Stimulated activated CD8-positive, alpha-beta memory T cell treated with anti-CD3 and anti-CD28 coated beads, Interleukin-2, amount 100 ng/mL, for 1 hour (primary cell): ENCODE measurements at places on chromosomes 6 and 20.

DNA sequence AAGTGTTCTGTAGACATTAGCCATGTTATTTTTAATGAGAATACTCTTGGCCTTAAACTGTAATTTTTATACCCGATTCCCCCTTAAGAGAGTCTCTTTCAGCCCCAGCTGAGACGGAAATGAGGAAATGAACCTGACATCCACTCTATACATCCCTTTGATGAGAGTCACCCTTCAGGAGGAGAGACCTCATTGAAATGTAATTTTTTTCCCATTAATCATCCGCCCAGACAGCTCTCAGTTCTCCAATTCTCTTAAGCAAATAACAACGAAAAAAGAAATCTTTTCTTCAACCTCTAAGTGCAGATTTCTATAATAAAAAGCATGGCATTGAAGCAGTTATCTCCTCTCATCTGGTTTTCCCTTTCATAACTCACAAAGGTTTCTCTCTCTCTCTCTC is 243.8 kb upstream of the PMEPA1 start:
- no peak for DNase-seq

DNA sequence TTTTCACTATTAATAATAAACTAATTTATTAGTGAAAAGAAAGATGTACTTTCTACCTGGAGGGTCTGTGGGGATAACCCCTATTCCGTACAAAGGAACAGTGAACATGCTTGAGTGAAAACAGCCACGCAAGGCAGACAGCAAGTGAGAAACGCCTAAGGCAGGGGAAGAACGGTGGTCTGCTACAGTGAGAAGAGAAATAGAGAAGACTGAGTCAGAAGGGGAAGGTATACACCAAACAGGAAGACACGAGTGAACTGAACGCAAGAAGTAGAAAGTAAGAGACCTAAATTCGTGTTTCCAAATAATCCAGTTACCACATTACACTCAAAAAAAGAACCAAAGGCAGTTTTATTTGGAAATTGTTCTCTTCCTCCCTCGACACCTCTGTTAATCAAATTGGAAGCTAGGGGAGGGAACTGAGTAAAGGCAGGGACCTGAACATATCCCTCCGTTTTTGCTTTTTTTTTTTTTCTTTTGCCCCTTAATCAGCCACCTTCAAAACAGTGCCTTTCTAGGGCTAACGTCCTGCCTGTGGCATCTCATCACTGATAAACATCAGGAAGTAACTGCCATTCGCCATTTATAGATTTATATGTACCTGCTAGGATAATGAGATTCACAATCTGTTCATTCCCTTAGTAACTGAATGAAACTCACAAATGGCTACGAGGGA is 48.9 kb downstream of the ATXN1 start:
- DNase-seq, result no peak

GRCh38 chr6:30614843-30615218 is 2.2 kb downstream of the PPP1R10 start:
- DNase-seq, result peak; percentile 75

GRCh38 chr20:4925842-4926530 is 75.3 kb downstream of the SLC23A2 start:
- no peak for DNase-seq

GRCh38 chr6:21589352-21590345 is 3.9 kb upstream of the SOX4 start:
- DNase-seq, result peak; percentile 48

DNA sequence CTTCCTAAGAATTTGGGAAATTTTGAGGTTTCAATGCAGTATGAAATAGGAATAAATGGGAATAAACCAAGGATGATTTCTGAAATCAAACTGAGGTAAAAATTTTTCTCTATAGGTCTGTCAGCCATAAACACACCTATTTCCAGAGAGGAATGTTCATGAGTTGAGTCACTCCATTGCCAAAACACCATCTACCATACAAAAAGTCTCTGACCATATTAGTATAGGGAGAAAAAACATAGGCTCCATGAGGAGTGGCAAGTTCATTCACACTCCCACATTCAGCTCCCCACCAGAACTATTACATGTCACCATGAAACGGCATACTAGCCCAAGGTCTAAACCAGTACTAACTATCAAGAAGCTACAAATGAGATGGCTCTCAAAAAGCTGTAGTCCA is 9.6 kb downstream of the ZNF318 start:
- DNase-seq, result no peak

GRCh38 chr6:157268396-157268795 is 54.9 kb downstream of the TMEM242 start:
- DNase-seq, result no peak

DNA sequence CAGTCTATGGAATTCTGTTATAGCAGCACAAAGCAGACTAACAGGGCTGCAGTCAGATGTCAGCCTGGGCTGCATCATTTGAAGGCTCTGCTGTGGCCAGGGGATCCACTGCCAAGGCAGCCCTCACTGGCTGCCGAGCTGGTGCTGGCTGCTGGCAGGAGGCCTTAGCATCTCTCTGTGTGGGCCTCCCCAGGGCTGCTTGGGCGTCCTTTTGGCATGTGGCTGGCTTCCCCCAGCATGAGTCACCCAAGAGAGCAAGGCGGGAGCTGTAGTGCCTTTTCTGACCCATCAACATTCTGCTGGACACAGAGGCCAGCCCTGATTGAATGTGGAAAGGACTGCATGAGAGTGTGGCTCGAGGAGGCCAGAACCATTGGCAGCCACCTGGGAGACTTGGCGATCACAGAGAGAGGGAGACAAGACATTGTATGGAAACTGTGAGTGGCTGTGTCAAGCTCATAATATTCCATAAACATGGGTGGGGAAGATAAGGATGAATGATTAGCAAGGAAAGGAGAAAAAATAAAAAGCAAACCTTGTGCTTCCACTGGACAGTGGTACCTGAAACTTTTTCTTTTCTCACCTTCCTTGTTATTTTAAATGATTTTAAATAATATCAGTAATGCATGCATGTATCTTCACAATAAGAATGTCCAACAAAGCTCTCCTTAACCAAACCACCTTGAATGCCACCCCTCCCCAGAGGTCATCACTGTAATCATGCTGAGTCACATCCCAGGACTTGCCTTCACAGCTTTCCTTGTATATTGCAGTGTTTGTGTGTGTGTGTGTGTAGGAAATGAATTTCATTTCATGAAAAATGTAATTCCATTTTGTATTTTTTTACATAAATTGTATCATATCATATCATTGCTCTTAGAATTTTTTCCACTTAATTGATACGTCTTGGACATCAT is 55.0 kb upstream of the VSX1 start:
- DNase-seq, result no peak
